ENCODE measurements at places on chromosomes 2 and 18.
A peak's percentile ranks its signal among the peaks of the same experiment; 100 is the strongest.

- DNase-seq: no peak
Observed at GRCh38 chr2:177056481-177056929, 156.1 kb upstream of the HNRNPA3 start.

GRCh38 chr2:173720306-173720705 is 244.9 kb downstream of the SP3 start:
- DNase-seq: no peak

- DNase-seq: no peak
Observed at GRCh38 chr18:45938488-45938935, 28.6 kb downstream of the EPG5 start.

- no peak for DNase-seq
Observed at GRCh38 chr2:206641226-206641625, 1.1 kb upstream of the FAM237A start.

DNA sequence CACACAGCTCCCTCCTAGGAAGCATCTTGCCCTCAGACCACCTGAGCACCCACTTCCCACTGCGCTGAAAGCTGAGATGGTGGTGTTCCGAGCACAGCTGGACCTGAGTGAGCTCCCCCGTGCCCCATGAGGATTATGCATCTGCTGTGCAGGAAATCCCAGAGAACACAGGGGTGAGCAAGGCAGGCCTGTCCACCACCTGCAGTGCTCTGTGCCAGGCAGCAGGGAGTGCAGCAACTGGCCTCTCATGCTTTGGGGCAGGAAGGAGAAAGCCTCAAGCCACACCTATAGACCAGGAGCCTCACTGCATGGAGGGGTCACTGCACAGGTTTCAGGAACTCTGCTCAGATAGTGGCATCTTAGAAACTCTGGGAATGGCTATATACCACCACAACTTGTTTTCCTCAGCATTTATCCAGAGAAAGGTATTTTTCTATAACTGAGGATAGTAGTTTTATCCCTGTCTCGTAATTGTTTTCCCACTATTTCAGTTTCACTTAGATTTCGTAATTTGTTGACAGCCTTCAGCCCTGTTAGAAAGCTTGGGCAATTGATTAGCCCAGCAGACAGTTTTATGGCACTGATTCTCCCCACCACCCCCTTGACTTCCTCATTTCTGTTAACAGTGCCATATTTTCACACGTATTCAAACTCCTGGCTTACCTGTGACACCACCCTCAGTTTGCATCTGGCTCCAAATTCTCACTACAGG is 144.3 kb upstream of the DAPL1 start:
- no peak for DNase-seq

- no peak for DNase-seq
Observed at GRCh38 chr2:241724259-241724974, 10.0 kb upstream of the D2HGDH start.

GRCh38 chr2:105328281-105329196 is 996 bp downstream of the TGFBRAP1 start:
- peak; percentile 16 for DNase-seq

- peak; percentile 71 for DNase-seq
Observed at GRCh38 chr2:69013142-69013839, at the start of gene ANTXR1. ANTXR1 (plus strand) TSS chr2:69013179; CDS start chr2:69013500, 321 bp downstream.

DNA sequence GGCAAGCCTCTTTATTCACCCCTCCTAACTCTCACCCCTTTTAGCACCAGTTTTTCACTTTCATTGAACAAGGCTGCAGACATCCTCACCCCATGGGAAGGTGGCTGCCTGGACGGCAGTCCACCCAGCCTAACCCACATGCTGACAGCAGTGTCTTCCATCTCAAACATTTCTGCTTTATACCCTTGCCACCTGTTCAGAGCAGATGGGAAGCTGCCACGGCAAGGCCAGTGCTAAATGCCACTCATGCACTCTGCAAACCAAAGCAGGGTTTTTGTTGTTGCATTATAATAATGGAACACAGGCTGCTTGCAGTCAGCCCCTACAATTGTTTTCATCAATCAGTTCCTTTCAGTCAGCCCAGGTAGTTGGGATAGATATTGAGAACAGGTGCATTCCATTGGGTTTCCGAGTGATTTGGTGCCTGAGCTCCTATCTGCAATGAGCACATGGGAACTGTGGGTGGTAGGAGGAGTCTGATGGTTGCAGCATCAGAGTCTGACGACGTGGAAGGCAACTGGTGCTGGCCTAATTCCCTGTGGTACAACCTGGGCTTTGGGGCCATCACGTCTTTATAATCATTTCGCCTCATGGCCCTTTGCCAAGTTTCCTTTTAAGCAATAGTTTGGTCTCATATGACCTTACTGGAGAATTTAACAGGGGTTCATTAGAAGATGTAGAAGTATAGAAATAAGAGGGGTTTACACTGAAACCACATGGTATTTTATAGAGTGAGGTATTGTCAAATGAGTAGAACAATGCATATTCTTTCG is 252.5 kb upstream of the SP5 start:
- no peak for DNase-seq

DNA sequence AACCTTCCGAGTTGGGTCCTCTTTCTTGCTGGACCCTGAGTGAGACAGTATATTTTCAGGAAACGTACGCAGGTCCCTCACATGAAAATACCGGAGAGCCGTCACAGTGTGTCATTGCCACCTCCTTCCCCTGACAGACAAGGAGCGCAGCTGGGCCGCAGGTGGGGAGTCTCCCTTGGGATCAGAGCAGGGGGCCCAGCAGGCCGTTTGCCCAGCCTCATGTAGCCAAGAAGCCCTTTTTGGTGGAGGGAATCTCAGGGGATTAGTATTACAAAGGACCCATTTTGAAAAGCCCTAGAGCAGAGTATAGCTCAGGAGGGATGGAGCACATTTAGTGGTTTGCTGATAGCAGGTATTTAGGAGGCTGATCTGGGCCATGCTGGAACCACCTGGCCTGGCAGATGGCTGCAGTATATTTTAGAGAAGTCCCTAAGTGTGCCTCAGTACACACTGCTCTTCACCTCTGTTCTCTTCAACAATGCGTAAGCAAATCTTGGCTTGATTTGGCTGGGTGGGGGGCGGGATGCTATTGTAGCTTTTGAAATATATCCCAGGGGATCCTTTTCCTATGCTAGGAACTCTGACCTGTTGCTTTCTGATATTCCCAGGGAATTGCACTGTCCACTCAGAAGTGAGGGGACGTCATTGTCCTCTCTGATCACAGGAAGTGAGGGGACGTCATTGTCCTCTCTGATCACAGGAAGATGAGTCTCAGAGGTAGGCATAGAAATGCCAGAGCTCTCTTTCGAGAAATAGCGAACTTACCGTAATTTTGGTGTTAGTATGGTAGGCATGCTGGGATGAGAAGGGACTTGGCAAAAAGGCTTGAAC is 171.9 kb downstream of the HRH4 start:
- peak; percentile 92 for DNase-seq

GRCh38 chr2:137959166-137959565 is 5.1 kb upstream of the HNMT start:
- DNase-seq: no peak

DNA sequence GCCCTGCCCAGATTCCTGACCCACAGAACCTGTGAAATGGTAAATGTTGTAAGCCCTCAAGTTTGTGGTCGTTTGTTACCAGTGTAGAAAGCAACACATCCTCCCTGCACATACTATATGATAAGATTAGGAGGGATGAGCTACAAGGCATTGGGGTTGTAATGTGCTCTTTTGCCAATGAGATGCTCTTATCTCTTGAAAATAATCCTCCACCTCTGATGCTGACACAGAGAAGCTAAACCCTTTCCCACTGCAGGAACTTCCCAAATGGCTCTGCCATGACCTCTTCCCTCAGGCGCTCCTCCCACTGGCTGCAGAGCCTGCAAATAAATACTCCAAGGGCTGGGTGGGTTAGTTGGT is 23.5 kb downstream of the CDC42EP3 start:
- DNase-seq: no peak

DNA sequence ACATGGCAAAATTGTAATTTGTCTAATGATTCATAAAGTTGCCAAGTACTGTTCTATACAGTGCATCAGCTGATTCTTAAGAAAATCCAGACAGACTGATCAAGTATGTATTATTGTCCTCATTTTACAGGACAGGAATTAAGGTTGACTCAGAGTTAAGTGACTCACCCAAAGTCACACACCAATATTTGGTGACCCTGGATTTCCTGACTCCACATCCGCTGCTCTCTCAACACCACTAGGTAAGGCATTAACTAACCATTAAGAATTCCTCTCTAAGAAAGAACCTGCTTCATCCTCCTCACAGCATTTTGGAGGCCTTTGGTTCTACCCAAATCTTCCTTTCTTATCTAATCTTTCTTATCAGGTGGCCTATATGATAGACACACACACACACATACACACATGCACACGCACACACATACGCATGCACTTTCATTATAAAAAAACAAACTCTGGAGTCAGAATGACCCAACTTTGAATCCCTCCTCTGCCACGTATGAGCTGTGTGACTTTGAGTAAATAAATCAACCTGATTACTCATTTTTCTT is 150.8 kb downstream of the ANKRD44 start:
- no peak for DNase-seq

GRCh38 chr2:58796239-58796910 is 555.2 kb upstream of the FANCL start:
- no peak for DNase-seq

DNA sequence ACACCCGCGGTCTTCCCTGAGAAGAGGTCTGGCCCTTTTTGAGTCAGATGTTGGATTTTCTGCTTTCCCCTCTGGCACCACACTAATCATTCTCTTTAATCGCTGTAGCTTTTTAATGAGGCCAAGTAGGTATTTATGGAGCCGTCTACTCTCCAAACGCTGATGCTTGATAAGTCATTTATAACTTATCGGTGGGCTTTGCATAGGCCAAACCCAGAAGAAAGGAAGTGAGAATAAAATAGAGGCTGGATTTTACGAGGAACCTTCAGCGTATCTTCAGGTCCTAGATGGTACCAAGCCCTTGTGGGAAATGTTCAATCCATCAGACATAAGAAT is 142.5 kb upstream of the CTAGE1 start:
- DNase-seq: no peak

GRCh38 chr2:27803046-27803445 is 31.5 kb downstream of the MRPL33 start:
- no peak for DNase-seq

- peak; percentile 33 for DNase-seq
Observed at GRCh38 chr2:113136828-113137775, 9.7 kb downstream of the IL1RN start.

- DNase-seq: no peak
Observed at GRCh38 chr2:50004667-50005066, 850.4 kb upstream of the FSHR start.

DNA sequence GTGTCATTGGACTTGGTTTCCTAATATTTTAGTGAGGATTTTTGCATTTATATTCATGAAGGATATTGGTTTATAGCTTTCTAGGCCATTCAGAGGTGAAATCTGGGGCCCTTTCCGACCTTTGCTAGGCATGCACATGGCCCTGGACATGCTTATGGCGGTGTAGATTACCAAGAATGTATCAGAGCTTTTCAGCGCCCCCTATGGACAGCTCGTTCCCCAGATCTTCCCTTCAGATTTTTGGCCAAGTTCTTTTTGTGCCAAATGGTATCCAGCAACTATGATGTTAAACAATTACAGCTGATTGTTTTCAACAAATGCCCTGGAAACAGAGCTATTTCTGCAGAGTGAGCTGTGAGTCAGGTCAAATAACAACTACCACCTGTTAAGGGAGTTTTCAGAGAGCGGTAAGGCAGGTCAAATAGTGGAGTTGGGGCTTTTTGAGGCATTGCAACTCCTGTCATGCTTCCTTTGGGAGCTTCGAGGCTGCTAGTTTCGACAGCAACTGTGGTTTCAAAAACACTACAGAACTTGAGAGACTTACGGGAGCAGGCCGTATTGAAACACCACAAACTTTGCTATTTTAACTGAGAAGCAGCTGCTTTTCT is 188.3 kb downstream of the ZNF516 start:
- DNase-seq: no peak

DNA sequence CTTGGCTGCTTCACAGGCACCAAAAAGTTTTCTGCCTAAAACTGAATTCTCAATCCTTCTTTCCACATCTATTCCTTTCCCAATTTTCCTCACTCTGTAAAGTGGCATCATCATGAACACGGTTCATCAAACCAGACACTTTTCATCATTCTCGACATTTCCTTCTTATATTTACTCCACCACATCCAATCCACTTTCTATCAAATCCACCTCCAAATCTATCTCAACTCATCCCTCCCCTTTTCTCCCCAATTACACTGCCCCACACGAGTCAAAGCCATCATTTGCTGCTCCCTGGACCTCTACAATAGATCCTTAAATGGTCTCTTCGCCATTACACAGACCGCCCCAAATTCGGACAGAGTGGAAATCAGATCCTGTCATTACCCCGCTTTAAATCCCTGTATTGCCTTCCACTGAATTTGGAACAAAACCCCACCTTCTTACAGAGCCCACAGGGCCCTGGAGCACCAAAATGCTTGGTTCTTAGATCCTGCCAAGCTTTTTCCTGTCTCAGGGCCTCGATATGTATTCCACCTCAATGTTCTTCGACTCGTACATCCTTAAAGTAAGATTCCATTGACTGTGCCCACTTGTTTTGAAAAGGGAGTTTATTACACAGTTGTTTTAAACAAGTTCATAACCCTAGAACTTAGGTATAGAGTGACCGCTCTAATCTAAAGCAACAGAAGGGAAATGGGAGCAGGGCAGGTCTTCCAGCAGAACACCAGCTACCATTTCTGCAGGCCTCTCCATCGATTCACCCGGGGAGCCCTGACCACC is 856 bp downstream of the ACAA2 start:
- DNase-seq: peak; percentile 84

DNA sequence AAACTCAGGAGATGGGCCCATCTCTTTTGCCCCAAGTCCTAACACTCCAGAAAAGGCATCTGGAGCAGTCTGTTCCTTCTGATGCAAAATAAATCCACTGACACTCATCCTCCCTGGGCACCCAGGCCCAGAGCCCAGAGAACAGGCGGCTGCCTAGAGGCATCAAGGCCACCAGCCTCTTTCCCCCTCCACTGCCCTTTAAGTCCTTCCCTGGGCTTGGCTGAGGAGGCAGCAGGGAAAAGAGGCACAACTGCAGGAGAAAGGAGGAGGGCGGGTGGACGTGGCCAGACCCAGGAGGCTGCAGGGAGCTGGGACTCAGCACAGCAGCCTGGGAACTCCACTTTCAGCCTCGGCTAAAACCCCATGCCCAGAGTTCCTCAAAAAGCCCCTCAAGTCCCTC is 99.7 kb upstream of the ID2 start:
- DNase-seq: no peak

GRCh38 chr2:237405605-237406004 is 8.4 kb downstream of the COL6A3 start:
- no peak for DNase-seq
